ENCODE measurements at places on chromosomes 13 and 19.

DNA sequence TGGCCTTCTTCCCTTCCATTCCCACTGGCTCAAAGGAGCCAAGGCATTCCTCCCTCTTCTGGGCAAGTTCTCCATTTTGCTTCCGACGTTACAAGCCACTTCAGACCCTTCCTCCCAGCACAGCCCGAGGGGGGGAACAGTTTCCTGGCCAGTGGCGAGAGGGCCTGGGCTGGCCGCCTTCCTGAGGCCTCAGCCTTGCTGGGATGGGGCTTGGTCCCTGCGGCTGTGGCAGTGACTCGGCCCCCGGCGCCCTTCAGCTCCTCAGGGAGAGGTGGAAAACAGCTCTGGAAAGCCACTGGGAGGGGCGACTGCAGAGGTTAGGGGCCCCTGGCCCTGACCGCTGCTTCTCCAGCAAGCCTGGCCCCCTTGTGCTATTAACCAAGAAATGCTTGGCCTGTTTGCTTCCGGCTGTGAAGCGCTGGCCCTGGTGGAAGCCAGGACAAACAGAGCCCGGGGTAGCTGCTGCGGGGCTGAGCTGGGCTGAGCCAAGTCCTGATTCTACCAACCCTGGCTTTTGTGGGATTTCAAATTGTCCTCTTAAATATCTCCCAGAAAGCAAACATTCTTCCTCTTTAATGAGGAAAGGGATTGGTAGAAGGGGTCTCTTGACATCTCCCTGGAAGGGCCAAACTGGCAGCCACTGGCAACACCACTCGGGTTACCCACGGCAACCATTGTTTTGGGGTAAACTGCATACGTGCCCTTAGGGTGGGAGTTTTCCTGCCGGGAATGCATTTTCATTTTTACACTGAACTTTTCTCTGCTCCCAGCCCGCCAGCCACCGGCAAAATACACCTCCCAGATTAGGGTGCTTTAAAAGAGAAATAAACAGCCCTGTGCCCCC lies 38.7 kb downstream of the C13orf46 start:
- no peak for DNase-seq

DNA sequence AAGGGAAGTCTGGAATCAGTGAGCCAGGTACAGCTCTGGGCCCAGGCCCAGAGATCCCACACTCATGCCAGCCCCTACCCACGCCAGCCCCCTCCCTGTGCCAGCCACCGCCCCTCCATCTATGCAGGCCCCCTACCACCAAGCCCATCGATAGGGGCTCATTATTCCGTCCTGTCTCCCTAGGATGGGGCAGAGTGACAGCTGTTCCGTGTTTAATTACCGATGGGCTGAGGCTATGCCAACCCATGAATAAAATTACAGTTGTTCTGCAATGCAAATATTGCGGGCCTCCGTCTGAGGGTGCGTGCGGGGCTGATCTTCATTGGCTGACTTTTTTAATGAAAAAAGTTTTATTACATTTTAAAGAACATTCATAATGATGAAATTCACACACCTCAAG lies 35.6 kb upstream of the PEPD start:
- no peak for DNase-seq

GRCh38 chr13:95083758-95084157 lies 217.5 kb downstream of the ABCC4 start:
- DNase-seq = no peak

- DNase-seq = no peak
Observed at GRCh38 chr19:16088351-16089009, 12.2 kb downstream of the TPM4 start.

GRCh38 chr13:35483761-35484160 lies 7.3 kb upstream of the MAB21L1 start:
- no peak for DNase-seq

- no peak for DNase-seq
Observed at GRCh38 chr13:48489666-48490065, 43.2 kb downstream of the RCBTB2 start.

GRCh38 chr13:49347650-49348385 lies 96.0 kb downstream of the CAB39L start:
- DNase-seq = no peak

- no peak for DNase-seq
Observed at GRCh38 chr13:97810152-97810551, 143.3 kb upstream of the IPO5 start.

DNA sequence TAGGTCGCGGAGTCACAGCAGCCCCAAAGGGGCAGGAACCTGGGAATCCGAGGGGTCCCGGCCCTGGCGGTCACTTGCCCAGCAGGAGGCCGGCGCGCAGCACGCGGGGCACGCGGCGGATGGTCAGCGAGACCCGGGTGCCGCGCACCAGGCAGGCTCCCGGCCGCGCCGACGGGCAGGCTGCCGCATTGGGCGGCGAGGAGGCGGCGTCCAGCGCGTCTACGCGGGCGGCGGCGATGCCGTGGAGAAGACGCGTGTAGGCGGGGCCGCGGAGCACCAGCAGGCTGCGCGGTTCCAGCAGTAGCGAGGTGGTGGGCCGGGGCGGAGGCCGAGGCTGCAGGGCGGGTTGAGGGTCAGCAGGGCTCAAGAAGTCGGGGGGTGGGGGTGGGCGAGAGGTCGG lies 607 bp upstream of the SYNE4 start:
- DNase-seq = peak; percentile 51

DNA sequence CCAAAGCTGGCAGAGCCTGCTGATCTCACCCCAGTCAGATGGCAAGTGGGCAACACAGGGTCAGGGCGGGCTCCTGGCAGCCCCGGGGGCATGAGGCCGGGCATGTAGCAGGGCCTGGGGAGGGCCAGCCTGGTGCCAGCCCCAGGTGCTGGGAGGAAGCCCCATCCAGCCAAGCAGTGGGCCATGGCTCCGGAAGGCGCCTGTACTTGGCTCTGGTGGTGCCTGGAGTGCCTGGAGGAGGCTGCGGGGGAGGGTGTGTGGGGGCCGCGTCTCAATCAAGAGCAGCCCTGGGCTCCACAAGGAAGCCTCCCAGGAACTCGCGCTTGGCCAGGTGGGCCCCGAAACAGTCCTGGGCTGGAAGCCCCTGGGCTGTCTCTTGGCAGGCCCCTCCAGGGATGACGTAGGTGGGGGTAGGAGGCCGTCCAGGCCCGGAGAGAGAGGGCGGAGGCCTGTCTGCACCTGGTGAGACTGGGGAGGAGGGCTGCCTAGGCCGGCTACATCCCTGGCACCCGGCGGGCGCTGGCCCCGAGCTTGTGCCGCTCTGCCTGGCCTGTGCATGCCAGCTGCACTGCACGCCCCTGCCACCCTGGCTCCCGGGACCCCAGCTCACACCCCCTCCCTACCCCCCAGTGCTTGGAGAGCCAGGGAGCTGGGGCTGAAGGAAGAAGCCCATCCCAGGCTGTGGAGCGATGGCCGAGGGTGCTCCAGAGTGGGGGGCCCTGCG lies 45.9 kb downstream of the COMP start:
- DNase-seq = no peak
